ENCODE measurements at places on chromosomes 11 and 22.

GRCh38 chr11:5684036-5684645 lies 733 bp downstream of the TRIM5 start:
- peak; percentile 4 for ATAC-seq

DNA sequence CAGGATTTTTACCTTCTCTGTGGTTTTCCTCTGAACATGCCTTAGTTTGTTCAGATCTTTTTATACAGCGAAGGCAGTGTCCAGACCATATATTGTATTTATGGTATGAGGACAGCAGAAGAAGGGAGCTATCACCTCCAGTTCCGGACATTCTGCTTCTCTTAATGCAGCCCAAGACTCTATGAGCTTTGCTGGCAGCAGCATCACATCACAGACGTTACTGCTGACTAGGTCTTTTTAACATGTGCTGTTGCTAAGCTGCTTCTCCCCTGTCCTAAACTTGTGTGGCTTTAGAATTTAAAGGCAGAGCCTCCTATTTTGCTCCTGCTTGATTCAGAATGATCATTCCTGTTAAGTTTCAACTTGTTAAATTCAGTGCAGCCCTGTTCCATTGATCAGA lies 13.4 kb downstream of the MICAL2 start:
- ATAC-seq, result no peak

- no peak for ATAC-seq
Measured at GRCh38 chr11:10319702-10320558, 15.1 kb downstream of the ADM start.

DNA sequence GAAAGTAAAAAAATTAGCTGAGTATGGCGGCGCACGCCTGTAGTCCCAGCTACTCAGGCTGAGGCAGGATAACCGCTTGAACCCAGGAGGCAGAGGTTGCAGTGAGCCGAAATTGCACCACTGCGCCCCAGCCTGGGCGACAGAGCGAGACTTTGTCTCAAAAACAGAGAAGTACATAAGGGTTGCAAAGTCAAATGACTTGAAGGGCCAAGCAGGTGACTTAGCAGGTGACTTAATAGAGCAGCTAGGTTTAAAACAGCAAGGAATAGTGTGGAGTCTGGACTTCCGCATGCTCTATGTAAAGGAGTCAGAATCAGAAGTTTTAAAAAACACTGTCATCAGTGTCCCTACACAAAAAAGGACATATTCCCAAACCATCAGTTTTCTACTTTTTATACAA lies 31.7 kb downstream of the EP300 start:
- ATAC-seq, result no peak

DNA sequence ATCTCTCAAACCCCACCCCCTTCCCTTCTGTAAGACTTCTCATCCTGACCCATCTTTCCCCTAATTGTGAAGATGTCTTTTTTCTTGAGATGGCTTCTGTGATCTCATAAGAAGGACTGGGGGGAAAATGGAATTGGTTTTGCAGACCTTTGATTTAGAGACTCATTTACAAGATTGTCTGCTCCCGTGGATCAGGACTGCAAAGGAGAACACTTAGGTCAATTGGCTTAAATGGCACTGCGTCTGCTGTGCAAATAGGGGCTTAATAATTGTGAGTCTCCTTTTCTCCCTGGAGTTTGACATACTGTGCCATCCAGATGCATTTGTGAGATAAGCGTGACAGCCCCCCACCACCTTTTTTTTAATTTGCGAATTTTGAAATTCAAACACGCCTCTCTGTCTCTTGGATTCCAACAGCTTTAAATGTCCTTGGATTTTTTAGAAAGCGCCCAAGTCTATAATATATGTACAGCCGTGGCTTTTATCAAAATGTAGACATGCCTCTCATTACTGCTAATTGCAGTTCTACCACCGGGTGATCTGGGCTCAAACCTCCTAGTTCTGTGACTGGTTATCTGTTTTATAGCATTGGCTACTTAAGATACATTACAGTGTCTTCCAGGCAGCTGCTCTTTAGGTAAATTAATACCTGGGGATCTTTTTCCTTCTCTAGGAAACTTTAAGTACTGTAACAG lies 150.0 kb downstream of the DBX1 start:
- ATAC-seq, result peak; percentile 7

DNA sequence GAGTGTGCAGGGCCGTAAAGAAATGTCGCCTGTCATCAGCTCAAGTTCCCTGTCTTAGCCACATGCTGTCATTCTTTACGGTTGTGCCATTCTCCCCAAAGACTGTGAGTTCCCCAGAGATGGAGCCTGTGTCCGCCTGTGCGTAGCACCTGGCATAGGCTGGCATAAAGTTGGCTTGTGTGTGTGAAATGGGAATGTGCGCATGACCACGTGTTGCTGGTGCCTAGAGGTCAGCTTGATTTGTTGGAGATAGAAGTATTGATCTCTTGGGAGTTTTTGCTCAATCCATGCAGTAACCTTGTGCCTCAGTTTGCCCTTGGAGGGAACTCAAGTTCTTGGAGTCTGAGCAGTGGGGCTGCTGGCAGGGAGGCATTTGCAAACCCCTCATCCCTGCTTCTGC lies 9.4 kb downstream of the CHADL start:
- ATAC-seq, result no peak

GRCh38 chr22:34761111-34761510 lies 304.8 kb upstream of the ISX start:
- ATAC-seq, result no peak

- ATAC-seq, result no peak
Measured at GRCh38 chr22:49299821-49300231, 527.8 kb downstream of the BRD1 start.

GRCh38 chr22:46323162-46323561 lies 12.4 kb upstream of the TRMU start:
- no peak for ATAC-seq

DNA sequence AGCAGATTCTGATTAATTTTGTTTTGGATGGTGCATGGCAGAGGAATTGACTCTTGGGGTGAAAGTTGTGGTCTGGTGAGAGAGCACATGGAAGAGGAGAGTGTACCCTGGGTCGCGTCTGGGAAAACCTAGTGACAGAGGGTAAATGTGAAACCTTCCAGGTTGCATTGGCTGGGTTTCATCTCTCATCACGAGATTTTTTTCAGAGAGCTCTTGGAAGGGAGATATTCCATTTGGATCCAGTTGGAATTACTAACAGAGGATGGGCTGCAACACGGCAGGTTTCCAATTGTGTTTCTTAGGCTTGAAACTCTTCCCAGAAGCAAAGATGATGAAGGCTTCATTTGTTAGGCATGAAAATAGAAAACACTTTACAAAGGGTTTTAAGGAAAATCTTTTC lies 109.7 kb upstream of the MTMR2 start:
- no peak for ATAC-seq

DNA sequence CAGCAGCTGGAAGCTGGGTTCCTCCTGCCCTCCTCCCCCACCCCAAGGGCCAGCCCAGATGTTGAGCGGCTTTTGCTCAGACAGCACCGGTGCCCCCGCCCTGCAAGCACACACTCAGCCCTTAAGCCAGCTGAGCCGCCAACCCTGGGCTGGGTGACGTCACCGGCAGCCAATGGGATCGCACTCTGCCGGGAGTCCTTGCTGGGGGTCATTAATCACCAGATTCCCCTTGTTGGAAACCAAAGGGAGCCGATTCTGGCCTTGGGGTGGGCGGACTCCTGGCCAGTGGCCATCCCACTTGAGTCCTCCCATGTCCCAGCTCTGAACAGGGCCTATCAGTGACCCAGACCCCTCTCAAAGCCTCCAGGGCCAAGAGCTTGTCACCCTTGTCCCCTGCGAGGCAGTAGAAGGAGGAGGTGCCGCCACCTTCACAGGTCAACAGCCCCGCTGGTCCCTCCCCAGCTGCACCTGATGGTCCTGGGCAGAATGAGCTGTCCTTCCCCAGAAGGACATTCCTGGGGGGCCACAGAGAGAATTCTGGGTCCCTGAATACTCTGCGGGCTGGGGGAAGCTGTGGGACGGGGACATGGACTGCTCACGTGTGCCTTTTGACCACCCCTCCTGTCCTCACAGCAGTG lies 7.4 kb downstream of the DUSP8 start:
- peak; percentile 52 for ATAC-seq

DNA sequence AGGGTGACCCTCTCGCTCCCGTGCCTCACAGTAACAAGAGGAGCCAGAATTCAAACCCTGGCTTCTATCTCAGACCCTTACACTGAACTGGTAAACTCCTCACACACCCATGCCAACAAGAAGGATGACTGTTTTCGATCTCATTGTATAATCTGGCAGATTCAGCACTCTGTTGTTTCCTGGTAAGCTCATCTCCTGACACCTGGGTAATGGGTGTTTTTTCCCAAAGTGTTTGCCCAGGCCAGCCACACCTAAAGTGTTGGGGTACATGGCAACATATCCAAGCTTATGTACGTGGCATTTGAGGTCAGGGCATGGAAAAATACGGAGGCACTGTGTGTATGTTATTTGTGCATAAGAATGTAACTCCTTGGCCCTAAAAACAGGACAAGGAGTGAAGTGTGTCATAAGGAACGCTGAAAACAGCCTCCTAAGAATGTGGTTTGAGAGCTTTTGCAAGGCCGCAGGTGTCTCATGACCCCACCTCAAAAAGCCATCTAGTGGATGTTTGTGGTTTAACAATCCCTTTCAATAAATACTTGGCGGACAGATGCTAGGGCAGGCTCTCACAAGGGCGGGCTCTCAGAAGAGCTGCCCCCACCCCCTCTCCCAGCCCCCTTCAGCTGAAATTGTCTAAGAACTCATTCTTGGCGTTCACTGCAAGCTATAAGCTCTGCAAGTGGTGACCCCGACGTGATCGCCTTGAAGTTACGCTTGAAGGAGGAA lies at the start of gene MS4A15:
Gene MS4A15, plus strand, starts transcription at position 561 of the 726 bp plus-strand sequence. CDS start 6,867 bp downstream, outside the sequence.
- ATAC-seq, result peak; percentile 58

DNA sequence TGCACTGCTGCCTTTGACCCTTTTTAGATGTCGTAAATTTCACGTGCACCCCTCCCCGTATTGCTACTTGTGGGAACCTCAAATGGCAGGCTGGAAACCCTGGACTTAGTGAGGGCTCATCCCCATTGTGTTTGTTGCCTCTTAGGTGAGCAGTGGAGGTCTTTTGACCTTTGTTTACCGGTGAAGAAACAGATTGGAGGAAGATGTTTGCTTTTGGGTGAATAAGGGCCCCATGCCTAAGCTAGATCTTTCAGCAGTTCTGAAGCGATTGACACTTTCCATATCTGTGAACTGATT lies 782 bp downstream of the SMARCB1 start:
- peak; percentile 27 for ATAC-seq

DNA sequence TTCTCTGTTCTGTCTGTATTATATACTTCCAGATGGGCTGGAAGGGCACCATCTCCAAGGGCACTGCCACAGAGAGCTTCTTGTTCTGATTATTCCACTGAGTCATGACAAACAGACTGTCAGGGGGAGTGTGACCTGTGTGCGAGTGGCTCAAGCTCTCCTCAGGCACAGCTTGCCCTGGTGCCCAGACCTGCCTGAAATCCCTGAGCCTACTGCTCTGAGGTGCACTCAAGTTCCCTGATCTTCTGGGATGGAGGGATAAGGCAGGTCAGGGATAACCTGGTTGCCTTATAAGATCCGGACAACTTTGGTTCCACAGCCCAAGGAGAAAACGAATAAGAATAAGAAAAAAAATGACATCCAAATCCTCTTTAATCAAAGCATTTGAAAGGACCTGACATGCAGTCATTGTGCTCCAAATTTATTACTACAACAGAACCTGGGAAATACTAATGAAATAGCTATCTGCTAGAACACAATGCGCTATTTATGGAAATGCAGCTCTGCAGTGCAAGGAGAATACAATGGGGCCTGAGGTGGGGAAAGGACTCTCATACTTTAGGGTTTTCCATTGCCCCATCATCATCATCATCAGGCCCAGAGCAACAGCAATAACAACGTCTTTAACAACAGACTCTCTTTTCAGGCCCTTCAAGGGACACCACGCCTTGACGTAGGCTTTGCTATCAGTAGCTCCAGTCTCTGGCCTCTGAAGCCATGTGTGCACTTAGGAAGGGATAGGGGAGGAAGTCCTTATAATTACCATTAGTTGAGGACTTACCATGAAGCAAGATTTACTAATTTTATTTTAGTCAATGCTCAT lies 217.1 kb upstream of the KIRREL3 start:
- no peak for ATAC-seq

GRCh38 chr11:38510041-38510440 lies 1912.0 kb upstream of the RAG2 start:
- ATAC-seq, result no peak

DNA sequence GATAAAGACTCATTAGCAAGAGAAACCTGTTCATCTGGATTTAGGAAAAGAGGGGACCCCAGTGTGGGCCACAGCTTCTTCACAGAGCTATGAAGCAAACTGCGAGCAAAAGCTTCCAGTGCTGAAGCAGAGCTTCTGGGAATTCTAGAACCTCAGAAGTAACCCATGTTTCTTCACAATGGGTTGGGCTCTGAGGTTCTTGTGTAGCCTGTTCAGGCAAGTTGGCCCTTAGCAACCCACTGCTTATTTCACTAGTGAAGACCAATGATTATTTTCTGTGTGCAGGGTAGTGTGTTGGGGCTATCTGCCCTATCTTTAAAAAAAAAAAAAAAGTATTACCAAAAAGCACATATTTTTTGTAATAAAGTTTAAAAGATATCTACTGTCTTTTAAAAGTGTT lies at the start of gene ACRV1:
Gene ACRV1, minus strand, starts transcription at position 101 of the 400 bp plus-strand sequence. Its CDS starts 67 bp downstream, at position 34.
- no peak for ATAC-seq

- no peak for ATAC-seq
Measured at GRCh38 chr22:17743661-17744411, 30.4 kb downstream of the BID start.

GRCh38 chr11:3866836-3867208 lies 11.4 kb downstream of the STIM1 start:
- ATAC-seq, result no peak

GRCh38 chr11:133508468-133508867 lies 23.8 kb downstream of the OPCML start:
- ATAC-seq, result no peak

DNA sequence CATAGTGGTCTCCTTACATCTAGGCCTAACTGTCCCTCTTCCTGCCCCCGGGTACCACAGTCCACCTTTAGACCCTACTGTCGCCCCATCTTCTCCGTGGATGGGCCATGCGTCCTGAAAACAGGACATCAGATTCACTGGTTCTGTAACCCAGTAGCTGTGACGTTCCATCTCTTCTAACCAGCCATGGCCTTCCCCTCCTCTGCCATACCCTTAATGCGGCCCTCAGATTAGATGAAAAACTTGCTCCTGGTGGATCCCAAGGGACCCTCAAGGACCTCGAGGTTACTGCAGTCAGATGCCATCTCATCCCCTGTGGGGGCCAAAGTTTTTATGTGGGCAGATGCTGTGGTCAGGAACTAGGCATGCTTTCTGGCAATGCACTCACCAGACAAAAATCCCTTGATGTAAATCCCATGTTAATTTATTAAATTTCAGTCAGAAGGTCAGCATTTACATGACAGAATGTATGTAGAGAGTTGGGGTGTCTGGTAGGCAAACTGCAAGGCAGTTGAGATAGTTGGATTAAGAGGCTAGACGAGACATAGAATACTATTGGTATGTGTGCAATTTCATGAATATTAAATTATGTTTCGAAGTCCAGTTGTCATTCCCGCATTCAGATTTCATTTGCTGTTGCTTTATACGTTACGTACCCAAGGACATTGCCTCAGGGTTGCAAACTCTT lies 64.3 kb downstream of the WNT11 start:
- no peak for ATAC-seq
